ENCODE measurements at places on chromosomes 6 and 20.

DNA sequence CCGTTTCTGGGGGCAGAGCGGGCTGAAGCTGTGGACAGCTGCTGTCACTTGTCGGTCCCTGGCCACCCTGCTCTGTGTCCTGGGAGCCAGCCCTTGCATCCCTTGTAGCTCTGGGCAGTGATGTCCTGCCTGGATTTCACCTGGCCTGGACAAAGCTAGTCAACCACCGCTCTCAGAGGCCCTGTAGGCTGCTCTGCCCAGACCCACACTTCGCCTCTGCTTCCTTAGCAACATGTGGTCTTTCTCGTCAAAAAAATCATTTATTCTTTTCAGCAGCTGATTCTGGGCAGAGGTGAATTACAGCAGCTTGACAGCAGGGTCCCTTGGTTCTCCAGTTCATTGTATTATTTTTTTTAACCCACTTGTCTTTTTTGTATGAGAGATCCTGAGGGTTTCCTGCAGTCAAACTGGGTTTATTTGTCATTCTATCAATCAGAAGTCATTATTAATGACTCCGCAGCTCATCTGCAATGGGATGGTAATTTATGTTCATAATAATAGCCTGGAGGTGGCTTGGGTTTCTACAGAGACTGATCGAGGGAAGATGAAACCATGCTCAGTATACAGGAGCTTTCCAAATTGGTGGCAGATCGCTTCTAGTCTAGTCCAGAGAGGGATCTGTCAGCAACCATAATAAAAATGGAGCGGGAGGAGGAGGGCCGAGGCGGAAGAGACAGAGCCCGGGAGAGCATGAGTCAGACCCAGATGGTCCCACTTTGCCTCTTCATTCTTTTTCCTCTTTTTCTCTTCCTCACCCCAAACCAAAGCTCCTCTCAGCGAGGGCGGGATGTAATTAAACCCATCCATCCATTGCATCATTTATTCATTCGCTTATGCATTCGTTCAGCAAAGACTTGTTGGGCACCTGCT lies 22.4 kb downstream of the EDN3 start:
- DNase-seq = peak; percentile 78

GRCh38 chr20:1861347-1861976 lies 33.7 kb upstream of the SIRPA start:
- DNase-seq = no peak

- no peak for DNase-seq
These were observed 55.3 kb downstream of the STK35 start for GRCh38 chr20:2156666-2157624.

- no peak for DNase-seq
These were observed 234.5 kb downstream of the TFAP2A start for GRCh38 chr6:10180138-10181074.

DNA sequence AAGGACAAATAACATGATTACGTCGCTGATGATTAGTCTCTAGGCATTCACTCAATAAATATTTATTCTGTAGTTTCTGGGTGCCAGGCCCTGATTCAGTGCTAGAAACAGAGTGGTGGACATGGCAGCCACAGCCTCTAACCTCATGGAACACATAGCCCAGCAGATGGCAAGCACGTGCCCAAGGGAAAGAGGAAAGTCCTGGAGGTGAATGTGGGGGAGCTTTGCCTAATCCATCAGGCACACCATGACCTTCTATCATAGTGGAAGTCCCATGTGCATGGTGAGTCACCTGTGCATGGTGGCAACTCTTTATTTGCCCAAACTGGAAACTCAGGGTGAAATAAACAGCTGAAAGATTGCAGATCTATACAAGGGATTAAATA lies 143.0 kb upstream of the TNFAIP3 start:
- DNase-seq = no peak

GRCh38 chr6:7637533-7637932 lies 47.5 kb downstream of the SNRNP48 start:
- no peak for DNase-seq

GRCh38 chr6:118344014-118344670 lies 204.0 kb upstream of the PLN start:
- DNase-seq = no peak

DNA sequence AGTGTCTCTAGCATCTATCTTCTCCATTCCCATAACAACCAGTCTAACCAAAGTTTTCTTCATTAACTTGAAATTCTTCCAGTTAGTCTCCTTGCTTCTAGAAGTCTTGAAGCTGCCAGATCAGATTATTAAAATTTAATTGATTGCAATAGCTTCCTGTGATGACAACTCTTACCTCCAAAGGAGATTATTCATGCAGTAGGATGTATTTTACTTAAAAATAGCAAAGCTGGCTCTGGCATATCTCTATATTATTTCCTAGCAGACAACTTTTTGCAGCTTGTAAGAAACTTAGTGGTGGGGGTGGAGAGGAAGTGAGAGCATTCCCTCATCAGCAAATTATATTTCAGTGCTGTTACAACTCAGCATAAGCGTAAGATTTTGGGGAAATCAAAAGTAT lies 290.4 kb downstream of the GRIK2 start:
- DNase-seq = no peak

DNA sequence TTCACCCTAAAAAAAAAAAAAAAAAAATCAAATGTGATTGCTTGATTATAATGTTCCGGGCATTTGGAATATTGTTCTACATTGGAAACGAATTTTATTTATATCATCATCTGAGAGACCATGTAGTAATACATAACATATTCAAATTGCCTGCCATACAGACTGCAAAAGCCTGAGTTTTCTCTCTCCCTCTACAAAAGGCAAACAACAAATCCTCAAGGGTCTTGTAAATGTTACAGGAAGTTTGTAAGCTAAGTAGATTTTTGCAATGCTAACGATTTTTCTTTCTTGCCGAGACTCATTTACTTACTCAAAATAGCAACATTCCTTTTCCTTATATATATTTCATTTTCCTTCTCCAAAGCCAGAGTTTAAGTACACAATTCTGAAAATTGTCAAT lies 49.0 kb upstream of the HTR1E start:
- no peak for DNase-seq

GRCh38 chr6:144190080-144190479 lies 39.8 kb downstream of the STX11 start:
- DNase-seq = no peak

GRCh38 chr20:5928836-5929715 lies 21.3 kb downstream of the TRMT6 start:
- no peak for DNase-seq

DNA sequence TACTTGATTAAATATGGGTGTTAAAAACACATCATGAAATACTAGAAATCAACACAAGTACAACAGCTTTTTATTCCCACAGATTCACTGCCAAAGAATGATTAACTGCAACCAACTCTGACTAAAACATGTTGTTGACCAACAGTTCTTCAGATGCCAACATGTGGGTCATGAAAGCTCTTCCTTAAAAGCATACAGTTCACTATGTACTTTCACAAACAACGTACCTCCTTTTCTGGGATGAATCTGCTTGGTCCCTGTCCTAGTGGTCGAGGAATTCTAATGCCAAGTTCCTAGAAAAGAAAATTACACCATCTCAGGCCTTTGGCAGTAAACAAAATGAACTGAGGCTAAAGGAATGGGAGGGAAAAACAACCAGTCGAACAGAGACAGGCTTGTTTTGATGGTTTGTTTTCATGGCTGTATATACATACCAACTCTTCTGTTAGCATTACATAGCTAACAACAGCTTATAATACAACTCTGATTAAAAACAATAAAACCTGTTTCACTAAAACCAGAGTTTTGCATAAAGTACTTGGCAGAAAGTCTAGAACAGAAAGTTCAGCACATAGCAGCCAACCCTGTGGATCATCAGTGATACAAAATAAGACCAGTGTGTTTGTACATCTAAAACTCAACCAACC lies 92.5 kb downstream of the SESN1 start:
- no peak for DNase-seq

- DNase-seq = no peak
These were observed 86.9 kb downstream of the SH3BGRL2 start for GRCh38 chr6:79717989-79718388.

DNA sequence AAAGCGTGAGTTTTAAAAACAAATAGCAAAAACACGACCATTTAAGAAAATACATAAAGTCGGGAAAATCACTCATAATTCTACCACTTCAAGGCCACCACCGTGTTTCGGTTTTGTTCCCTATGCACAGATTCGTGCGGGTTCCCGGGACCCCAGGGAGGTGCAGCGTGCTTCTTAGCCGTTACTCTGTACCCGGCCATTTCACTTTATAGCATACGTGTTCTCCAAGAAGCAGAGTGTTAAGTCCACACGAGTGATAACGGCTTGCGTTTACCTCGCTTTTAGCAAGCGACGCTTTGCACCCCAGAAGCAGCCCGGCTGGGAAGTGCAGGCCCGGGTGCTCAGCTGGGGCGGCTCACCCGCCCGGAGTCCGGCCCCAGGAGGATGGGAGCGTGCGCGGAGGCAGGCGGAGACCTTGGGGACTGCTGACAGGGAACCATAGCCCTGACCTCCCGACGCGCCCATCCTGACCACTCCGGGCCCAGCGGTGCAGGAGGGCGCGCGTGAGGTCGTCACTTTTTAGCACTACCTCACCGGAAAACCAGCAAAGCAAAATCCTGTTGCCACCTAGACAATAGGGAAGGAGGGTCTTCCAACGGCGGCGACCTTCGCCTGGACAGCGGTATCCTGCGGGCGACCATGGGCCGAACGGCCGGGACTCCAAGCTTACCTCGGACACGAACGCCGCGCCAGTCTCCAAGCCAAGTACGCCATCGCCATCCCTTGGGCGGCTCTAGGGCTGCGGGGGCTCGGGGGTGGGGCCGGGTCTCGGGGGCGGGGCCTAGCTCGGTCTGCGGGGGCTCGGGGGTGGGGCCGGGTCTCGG lies at the start of gene ECI2:
TSS of gene ECI2 (minus strand) at position 735 of the 824 bp plus-strand sequence. CDS start at position 720, 15 bp downstream.
- peak; percentile 5 for DNase-seq

DNA sequence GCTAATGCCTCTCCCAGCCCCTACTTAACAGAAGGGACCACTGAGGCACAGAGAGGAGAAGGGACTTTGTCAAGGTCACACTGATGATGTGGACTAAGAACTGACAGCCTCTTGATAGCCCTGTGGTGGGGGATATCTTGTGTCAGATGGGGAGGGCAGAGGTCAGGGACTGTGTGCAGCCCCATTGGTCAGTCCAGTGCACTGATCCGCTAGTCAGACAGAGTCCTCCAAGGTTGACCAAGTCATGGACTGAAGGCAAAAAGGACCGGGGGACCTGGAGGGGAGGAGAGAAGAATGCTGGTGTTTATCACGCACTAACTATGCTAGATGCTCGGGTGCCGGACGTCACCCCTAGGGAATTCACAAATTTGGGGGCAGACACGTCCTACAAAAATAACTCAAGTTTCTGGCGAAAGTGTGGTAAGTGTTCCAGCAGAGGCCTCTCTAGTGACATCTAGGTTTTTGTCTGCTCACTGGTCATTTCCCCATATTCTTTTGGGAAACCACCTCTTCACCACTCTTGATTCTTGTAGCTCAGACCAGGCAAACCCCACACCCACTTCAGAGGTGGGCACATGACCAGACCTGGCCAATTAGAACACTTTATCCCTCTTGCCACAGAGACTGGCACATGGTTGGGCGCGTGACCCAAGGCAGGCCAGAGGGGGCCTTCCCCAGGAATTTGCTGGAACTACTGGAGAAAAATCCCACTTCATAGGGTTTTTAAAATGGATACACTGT lies 21.0 kb downstream of the TCF15 start:
- DNase-seq = no peak

DNA sequence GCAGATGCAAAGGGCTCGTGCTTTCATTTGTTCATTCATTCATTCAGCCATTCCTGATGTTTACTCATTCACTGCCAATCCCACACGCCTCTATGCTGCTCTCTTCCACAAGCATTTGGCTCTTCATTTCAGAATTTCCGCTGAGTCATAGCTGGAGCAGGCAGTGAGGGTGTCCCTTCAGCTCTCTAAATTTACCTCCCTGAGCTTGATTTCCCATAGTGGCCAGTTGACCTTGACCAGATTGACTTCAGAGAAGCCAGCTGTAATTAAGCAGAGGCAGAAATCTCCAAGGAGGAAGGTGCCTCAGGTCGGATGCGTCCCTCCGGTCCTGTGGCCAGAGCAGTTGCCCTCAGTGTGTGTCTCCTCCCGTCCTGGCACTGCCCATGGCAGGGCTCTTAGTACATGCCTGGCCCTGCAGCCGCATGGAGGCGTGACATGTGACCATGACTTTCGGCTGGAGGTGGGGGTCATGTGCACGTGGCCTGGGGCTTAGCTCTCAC lies 267.2 kb upstream of the ECI2 start:
- DNase-seq = peak; percentile 46

GRCh38 chr20:38001981-38002380 lies 31.3 kb downstream of the TTI1 start:
- DNase-seq = no peak

GRCh38 chr6:13286181-13286580 lies 42.2 kb downstream of the TBC1D7 start:
- DNase-seq = no peak

- DNase-seq = no peak
These were observed 214.7 kb downstream of the PLCB1 start for GRCh38 chr20:8346700-8347270.

DNA sequence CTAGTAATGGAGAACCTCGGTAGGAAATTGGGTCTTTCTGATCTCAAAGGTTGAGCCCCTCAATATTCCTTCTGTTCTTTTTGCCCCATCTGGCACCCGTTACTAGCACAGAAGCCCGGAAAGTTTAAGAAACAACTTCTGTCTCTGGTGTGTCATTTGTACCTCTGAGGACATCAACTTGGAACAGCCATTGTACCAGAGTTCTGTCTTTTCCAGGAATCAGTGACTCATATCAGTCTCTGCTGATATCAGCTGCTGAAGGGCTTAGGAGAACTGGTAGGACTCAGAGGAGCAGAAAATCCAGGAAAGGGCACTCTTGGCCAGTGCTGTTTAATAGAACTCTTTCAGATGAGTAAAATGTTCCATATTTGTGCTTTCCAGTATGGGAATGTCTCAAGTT lies 78.3 kb upstream of the CHD6 start:
- DNase-seq = no peak

DNA sequence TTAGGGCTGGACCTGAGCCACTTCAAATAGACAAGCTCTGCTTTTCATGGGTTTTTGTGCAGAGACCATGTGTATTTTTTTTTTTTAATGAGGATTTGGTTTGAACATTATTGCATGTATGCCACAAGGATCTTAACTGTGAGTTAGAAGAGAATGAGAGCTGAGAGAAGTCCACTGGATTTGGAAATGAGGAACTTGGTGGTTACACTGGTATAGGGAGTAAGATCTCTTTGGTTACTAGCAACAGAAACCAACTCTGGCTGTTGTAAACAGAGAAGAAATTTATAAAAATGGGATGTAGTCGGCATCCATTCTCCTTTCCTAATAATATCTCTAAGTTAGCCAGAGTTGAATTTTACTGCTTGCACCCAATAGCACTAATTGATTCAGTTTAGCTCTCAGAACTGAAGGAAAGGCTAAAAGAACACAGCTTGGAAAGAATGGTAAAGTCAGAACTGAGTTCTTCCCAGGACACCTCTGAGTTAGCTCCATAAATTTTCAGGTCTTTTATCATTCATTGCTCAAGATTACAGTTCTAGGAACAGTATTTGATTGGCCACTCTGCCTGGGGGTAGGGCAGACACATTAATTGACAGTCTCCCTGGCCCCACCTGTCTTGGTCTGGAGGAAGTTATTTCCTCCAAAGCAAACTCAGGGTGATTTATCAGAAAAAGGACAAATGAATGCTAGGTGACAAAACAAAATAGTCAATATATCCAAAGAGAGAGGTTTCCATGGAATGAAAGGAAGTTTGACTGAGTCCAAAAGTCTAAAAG lies 3.9 kb upstream of the WFDC2 start:
- no peak for DNase-seq

All from fibroblast of skin of left quadriceps (primary cell).